T-helper 22 cell (primary cell): ENCODE measurements at places on chromosomes 7 and 10.
A peak's percentile ranks its signal among the peaks of the same experiment; 100 is the strongest.

DNA sequence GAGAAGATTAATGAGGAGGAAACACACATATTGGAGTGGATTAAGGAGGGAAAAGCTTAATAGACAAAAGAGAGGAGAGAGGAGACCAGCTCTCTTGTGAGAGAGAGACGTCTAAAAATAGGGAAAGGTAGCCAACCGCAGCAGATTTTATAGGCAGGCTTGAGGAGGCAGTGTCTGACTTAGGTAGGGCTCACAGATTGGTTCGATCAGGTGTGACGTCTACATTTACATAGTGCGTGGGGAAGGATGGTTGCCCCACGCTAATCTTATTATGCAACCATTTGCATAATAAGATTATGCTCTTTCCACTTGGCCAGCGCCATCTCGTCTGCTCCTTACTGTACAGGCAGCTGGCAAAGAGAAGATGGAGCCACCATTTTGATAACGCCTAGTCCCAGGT is 122.0 kb downstream of the MARCHF5 start:
- DNase-seq = no peak

DNA sequence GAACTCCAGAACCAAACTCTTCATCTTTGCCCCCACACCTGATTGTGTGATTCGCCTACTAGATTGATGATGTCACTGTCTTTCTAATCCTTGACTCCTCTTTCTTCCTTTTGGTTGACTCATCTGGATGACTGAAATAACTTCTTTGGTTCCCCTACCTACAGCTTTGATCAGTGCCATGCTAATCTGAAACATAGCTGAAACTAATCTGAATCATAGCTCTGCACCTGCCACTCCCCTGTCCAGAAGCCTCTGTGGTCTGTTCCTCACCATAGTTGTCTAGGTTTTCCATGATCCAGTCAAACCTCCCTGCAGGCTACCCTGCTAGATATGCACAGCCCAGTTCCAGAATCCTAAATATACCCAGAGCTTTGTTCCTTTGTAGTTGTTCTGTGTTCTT is 51.9 kb downstream of the ZNF365 start:
- no peak for DNase-seq

DNA sequence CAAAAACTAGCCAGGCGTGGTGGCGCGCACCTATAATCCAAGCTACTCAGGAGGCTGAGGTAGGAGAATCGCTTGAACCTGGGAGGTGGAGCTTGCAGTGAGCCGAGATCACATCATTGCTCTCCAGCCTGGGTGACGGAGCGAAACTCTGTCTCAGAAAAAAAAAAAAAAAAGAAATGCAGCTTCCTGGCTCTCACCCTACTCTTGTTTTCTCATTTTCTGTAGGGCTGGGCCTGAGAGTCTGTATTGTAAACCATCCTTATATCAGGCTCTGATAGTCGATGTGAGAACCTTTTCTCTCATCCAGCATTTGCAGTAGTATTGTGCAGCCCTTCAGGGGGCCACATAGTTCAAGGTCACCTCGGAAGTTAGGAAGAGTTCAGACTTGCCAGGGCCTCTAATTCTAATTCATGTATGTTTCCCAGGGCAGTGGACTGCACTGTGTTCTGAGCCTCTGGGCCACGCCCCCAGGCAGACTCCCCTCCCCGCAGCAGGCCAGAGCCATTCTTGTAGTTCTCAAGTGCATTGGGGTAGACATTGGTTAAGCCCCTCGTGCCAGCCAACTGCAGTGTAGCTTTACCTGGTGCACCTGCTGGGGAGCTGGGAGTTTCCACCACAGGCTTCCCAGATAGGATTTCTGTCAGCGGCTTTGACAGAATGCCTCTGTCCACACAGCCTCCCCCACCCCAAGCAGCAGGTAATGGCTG is 38.3 kb upstream of the PDCD4 start:
- DNase-seq = no peak

DNA sequence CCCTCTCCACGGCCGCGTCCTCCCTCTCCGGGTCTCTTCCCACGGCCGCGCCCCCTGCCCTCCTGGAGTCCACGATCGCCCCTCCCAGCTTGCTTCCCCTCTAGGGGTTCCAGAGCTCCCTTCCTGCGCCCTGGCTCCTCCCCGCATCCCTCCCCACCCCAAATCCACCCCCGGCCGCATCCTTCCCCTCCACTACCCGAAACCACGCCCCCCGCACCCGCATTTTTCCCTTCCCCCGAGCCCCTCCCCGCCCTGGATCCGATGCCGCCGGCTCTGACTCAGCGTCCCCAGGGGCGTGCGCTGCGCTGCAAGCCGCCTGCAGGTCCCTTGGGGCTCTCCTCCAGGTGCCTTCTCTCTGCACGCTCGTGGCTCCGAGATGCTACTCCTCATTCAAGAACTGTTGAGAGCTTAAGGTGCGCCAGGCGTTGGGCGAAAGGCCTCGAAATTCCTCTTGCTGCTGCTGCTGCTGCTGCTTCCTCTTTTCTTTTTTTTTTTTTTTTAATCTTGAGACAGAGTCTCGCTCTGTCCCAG is 372 bp upstream of the TMEM130 start:
- DNase-seq = peak; percentile 54

GRCh38 chr10:120456626-120457430 is at the start of gene PLPP4:
TSS of gene PLPP4 (plus strand) at chr10:120457227. CDS start at chr10:120457306, 79 bp downstream.
- DNase-seq = no peak

GRCh38 chr10:23584396-23584795 is 145.5 kb downstream of the OTUD1 start:
- no peak for DNase-seq

DNA sequence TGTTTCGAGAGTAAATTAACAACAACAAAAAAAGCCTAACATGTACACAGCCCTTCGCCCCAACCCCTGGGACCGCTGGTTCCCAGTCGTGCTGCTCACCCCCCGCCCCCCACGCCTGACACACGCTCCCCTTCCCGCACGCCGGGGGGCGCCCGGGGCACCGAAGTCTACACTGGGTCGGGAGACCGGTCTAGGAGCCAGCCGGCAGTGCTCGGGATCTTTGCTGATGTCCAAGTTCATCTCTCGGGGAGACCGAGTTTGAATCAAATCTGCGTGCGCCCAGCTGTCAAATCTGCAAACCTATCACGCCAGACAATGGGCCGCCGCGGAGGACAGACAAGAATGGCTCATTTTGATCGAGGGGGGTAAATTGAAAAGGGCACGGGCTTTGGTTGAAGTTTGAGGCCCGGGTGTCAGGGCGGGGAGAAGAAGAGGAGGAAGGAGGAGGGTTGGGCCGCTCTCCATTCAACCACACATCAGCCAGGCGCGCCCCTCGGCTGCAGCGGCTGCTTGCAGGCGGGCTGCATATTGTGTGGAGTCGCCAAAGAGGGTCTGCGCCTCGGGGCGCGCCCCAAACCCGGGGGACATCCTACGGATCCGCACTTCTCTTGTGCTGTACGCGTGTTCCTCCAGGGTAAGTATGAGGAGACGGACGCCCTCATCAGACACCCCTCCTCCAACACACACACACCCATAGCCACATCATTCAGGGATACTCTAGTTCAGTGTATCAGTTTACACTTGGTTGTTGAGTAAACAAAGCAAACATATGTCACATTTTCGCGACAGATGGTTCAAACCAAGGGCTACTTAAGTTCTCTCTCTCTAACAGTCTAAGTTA is 1.3 kb upstream of the GFRA1 start:
- DNase-seq = no peak

GRCh38 chr7:39458061-39458745 is 108.0 kb upstream of the YAE1 start:
- DNase-seq = no peak

- no peak for DNase-seq
Measured at GRCh38 chr7:148624735-148625134, 34.2 kb downstream of the C7orf33 start.

DNA sequence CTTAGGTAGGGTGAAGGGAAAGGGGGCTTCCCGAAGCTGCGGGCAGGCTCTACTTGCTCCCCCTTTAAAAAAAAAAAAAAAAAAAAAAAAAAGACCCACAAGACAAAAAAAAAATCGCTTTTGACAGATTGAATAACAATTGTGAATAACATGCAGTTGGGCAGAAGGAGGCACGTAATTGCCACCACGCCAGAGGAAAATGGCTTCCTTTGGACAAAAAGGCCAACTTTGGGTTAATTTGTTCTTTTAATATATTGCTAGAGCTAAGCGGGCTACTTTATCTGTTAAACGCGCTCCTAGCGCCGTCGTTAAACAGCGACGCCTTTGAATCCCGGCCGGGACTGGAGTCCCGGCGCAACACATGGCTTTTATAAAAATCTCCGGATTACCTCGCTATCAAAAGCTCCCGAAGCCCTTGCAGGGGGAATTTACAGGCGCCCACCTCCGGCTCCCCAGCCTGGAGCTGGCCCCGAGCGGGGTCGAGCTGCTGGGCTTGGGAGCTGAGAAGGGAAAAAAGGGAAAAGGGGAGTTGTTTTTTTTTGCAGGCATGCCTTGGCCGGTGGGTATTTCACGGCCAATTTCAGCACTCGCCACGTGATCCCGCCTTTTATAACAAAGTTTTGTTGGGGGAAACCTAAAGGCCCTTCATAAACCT is 1.2 kb downstream of the HOXA11 start:
- DNase-seq = no peak

- DNase-seq = no peak
Measured at GRCh38 chr10:72173262-72173618, 42.6 kb upstream of the ANAPC16 start.

GRCh38 chr7:93015779-93016481 is 101.8 kb downstream of the SAMD9 start:
- no peak for DNase-seq

DNA sequence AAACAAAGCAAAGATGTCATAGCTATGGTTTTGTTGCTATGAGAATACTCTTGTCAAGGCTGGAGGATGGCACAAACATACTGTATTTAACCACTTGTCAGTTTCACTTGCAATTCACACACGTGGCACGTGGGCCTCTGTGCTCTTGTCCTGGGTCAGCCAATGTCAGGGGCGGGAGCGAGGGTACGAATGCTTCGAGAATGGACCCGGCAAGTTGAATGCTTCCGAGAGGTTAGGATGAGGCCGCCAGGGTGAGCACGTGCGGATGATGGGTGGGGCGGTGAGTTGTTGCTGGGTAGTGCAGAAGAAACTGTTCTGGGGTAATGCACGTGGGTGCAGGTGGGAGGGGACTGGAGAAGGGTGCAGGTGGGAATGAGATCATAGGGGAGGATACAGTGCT is 10.4 kb upstream of the OCM2 start:
- no peak for DNase-seq

- no peak for DNase-seq
Measured at GRCh38 chr7:17546592-17546991, 248.1 kb downstream of the AHR start.

DNA sequence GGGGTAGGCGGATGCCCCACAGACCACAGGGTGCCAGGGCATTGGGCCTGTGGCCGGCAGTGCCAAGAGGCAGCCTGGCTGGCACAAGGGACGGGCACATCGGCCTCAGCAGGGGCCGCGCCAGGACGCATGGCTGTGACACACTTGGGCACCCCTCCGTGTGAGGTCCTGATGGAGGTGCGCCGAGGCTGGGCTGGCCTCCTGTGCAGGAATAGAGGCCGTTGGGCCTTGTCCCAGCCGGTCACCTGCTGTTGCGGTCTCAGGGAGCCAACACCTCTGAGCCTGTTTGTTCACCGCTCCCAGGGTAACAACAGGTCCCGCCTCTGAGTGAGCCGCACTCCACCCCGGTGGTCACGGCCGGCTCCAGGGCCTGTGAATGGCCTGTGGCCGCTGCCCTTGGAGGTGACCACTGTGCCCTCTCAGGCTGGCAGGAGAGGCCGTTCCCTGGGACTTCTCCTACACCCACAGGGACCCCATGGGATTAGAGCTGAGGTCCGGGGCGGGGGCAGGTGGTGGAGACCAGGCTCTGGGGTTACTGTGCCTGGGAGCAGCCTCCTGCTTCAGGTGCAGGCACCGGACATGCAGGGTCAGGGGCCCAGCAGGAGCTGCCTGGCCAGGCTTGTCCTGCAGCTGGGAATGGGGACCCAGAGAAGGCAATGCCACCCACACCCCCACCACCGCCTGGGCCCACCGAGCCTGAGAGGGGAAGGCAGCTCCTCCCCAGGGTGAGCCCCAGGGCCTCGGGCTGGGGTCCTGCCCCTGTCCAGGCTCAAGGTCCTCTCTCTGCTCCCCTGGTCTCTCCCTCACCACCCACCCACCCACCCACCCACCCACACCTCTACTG is 12.0 kb downstream of the PWWP2B start:
- DNase-seq = no peak

DNA sequence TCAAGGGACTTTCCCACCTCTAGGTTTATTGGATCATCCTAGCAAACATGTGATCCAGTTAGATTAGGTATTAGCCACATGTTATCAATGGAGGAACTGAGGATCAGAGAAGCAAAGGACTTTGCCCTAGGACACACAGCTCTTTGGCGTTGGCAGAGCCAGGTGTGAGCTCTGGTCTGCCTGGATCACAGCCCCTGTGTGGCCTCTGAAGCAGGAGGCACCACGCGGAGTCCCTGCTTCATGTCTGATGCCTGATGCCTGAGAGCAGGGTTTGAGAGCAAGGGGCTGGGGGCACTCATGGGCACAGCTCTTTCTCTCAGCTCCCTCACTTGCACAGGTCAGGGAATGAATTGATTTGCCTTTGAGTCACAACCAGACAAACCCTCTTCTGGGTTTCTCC is 64.7 kb upstream of the CTBP2 start:
- DNase-seq = no peak

- DNase-seq = no peak
Measured at GRCh38 chr7:100166317-100166940, 2.0 kb downstream of the GAL3ST4 start.

DNA sequence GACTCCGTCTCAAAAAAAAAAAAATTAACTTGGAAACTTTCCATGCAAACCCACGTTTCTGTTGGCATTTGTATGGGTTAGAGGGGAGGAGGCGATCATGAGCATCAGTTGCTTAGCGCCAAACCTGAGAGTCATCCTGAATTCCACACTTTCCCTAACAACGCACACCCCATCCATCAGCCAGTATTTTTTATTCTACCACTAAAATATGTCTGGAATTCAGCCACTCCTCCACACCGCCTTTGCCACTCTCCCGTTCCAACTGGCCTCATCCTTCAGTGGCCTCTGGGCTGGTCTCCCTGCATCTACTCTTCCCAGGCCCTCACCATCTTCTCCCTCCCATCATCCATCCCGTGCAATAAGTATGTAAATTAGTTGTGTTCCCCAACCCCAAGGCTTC is 4.7 kb upstream of the LMBR1 start:
- no peak for DNase-seq

DNA sequence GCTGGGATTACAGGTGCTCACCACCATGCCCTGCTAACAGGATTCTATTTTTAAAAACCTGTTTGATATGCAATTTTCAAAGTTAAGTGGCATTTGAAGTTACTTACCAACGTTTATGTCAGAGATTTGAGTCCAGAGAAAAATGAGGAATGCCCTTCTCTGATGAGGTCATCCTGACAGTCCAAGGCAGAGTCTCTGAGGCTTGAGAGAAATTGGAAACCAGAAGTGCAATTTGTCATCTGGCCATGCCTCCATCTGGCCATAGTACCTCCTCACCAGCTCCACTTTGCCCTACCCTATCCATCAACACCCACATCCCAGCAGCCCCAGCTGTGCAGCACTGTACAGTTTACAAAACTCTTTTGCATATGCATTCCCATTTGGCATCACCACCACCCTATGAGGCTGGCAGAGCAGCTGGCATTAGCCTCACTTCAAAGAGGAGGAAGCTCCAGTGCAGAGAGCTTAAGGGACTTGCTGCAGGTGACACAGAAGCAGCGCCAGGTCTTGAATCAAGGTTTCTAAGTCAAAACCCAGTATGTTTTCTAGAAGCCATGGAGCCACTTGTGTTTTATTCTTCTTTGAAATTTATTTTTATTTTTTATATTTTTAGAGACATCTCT is 54.5 kb upstream of the PDZD8 start:
- no peak for DNase-seq
